Smooth muscle cell of trachea (primary cell): ENCODE measurements at places on chromosomes 5 and 9. TPM values are rescaled to one million over a fixed set of nuclear protein-coding genes. Genes with fewer than 3 reads are reported as not detected.

The SPATA31E1 gene
- total RNA-seq: not detected in 2 replicates

The EGFL7 gene
- 6.3 and 17.9 TPM in 2 replicates for total RNA-seq

The POLR3G gene
- total RNA-seq: 6.9 and 11.1 TPM in 2 replicates

The PIP5KL1 gene
- total RNA-seq: 3.3 and 6.1 TPM in 2 replicates

The ZDHHC11B gene
- 0.29 TPM in 1 of 2 replicates, not detected in the other for total RNA-seq

The ARL14EPL gene
- total RNA-seq: not detected in 2 replicates

The GLDC gene
- 0.50 and 0.58 TPM in 2 replicates for total RNA-seq

The GFRA3 gene
- not detected in 2 replicates for total RNA-seq

The TRPM6 gene
- total RNA-seq: under 0.01 TPM in 2 replicates

The TNFSF15 gene
- total RNA-seq: 0.44 and 0.99 TPM in 2 replicates

The RBM27 gene
- total RNA-seq: 20.8 and 27.8 TPM in 2 replicates

The GPR21 gene
- total RNA-seq: 0.17 and 1.0 TPM in 2 replicates

The OCLN gene
- 1.0 and 2.2 TPM in 2 replicates for total RNA-seq

The GPR150 gene
- total RNA-seq: 0.29 and 0.66 TPM in 2 replicates

The FYB1 gene
- under 0.01 TPM in 2 replicates for total RNA-seq

The CAAP1 gene
- total RNA-seq: 19.2 and 19.5 TPM in 2 replicates

The ICE1 gene
- 26.0 and 26.2 TPM in 2 replicates for total RNA-seq

The CCL19 gene
- total RNA-seq: not detected in 2 replicates

The SLC45A2 gene
- total RNA-seq: under 0.01 TPM in 1 of 2 replicates, not detected in the other

The PCDHGA1 gene
- total RNA-seq: 1.3 and 2.3 TPM in 2 replicates

The SLC25A2 gene
- total RNA-seq: 0.50 and 1.0 TPM in 2 replicates

The RXRA gene
- 18.9 and 40.0 TPM in 2 replicates for total RNA-seq

The SCGB3A2 gene
- not detected in 2 replicates for total RNA-seq

The UQCRQ gene
- total RNA-seq: 97.4 and 130 TPM in 2 replicates

The OBP2B gene
- not detected in 2 replicates for total RNA-seq

The GADD45G gene
- 3.1 TPM in 1 of 2 replicates, not detected in the other for total RNA-seq

The MAMDC4 gene
- 1.3 and 5.5 TPM in 2 replicates for total RNA-seq

The TIFAB gene
- total RNA-seq: not detected in 2 replicates

The SMC5 gene
- 15.1 and 30.7 TPM in 2 replicates for total RNA-seq

The OR1B1 gene
- not detected in 2 replicates for total RNA-seq

The PGM5 gene
- 88.8 and 110 TPM in 2 replicates for total RNA-seq

The PDE6A gene
- total RNA-seq: not detected in 2 replicates

The ACTBL2 gene
- not detected in 2 replicates for total RNA-seq

The FCN2 gene
- not detected in 2 replicates for total RNA-seq

The CCT5 gene
- 307 and 516 TPM in 2 replicates for total RNA-seq

The KCNV2 gene
- total RNA-seq: not detected in 2 replicates

The C5orf58 gene
- total RNA-seq: not detected in 2 replicates

The PCDHGA8 gene
- 3.9 and 5.6 TPM in 2 replicates for total RNA-seq

The F12 gene
- 0.17 TPM in 1 of 2 replicates, not detected in the other for total RNA-seq

The ARL10 gene
- total RNA-seq: 12.1 and 16.3 TPM in 2 replicates

The RASGEF1C gene
- total RNA-seq: not detected in 2 replicates

The SLC1A1 gene
- total RNA-seq: 7.7 and 12.9 TPM in 2 replicates

The TMEM174 gene
- not detected in 2 replicates for total RNA-seq

The UBAP2 gene
- 16.2 and 19.6 TPM in 2 replicates for total RNA-seq
